ENCODE measurements at places on chromosomes 3 and 15. TPM values are rescaled to one million over a fixed set of nuclear protein-coding genes. Genes with fewer than 3 reads are reported as not detected.

Gene NPAP1
- not detected for total RNA-seq

Gene MYO5C
- total RNA-seq: 9.7 TPM

Gene ZNF80
- not detected for total RNA-seq

Gene REC114
- total RNA-seq: not detected

Gene SCN11A
- 0.10 TPM for total RNA-seq

Gene LMAN1L
- total RNA-seq: 0.29 TPM

Gene RPL39L
- 3.0 TPM for total RNA-seq

Gene TMEM212
- not detected for total RNA-seq

Gene ADIPOQ
- 1.1 TPM for total RNA-seq

Gene C3orf49
- not detected for total RNA-seq

Gene RASL12
- total RNA-seq: 6.7 TPM

Gene SNX22
- total RNA-seq: not detected

Gene ASB14
- not detected for total RNA-seq

Gene CCDC39
- not detected for total RNA-seq

Gene RABL3
- total RNA-seq: 15.3 TPM

Gene C3orf20
- total RNA-seq: not detected

Gene CCR3
- 0.55 TPM for total RNA-seq

Gene LMCD1
- 63.7 TPM for total RNA-seq

Gene ERICH6
- total RNA-seq: not detected

Gene GPR171
- total RNA-seq: 0.68 TPM

Gene ANKUB1
- total RNA-seq: not detected

Gene XYLB
- total RNA-seq: 2.6 TPM

Gene CKMT1B
- 21.0 TPM for total RNA-seq

Gene CCDC50
- 32.1 TPM for total RNA-seq

Gene HDC
- total RNA-seq: 1.5 TPM

Gene SNX4
- total RNA-seq: 24.0 TPM

Measured in lower leg skin (tissue), 4 donors.